ENCODE measurements at places on chromosomes 2 and 18.

- no peak for DNase-seq
These were observed 17.4 kb downstream of the MYO7B start for GRCh38 chr2:127552846-127553245.

GRCh38 chr18:76255070-76255683, 239.9 kb downstream of the ZNF516 start:
- DNase-seq: no peak

DNA sequence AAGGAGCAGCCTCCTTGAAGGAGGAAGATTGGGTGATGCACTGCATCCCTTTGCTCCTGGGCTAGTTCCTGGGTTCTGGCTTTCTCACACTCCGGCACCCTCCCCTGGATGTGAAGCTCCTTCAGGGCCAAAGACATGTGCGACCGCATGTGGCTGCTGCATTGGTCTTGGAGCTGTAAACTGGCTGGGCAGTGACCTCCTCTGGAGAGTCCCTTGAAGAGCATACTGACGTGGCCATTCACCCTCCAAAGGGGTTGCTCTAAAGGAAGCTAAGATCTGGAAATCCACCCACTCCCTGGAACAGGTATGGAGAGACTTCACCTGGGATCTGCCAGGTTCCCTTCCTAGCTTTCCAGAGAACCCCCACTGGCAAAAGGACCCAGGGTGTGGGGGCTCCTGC, 62.1 kb downstream of the TMEM17 start:
- DNase-seq: no peak

- no peak for DNase-seq
These were observed 107.8 kb upstream of the REV1 start for GRCh38 chr2:99597616-99598015.
